AG20443 (cell line): ENCODE measurements at places on chromosomes 1 and 21.

GRCh38 chr1:43977376-43978263 is 1.4 kb upstream of the B4GALT2 start:
- DNase-seq = no peak

DNA sequence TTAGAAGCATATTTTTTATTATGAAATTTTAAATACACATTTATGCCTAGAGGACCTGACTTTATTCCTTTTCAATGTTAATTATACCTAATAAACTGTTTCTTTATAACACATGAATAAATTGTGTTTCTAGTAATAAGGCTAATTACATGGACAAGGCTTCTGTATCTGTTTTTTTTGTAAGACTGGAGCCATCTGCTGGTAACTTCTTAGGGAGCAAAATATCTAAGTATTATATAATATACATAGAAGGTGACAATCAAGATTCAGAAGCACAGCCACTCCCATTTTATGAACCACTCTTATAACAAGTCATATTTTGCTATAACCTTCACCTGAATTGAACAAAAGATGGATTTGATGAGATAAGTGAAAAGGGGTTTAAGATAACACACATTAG is 84.2 kb downstream of the LBR start:
- DNase-seq = no peak

- no peak for DNase-seq
These were observed 10.2 kb upstream of the UBR4 start for GRCh38 chr1:19220080-19220846.

DNA sequence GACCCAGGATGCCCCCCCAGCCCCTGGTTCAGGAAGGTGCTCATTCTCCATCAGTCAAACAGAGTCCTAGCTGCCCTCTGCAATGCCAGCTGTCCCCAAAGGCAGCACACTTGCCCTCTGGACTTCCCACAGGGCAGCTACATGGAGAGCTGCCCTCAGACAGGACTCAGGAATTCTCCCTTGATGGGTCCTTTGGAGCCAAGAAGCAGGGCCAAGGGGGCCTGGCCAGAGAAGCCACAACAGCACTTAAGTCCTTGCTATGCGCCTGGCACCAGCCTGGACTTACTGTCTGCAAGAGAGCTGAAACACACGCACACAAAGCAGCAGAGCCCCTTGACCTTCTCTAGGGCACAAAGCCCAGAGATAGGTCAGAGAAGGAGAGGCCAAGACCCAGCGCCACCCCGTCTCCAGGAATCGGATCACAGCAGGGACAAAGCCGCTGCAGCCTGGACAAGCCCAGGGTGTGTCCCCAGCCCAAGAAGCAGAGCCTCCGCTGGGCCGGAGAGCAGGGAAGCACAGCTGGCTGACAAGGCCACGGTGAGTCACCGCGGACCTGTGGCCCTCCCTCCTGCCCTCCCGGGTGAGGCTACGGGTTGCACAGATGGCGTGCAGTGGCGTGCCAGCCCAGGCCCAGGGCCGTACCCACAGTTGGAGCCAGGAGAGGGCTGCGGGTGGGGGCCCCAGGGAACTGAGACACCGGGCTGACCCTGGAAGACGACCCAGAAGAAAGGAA is 1.7 kb downstream of the WNT9A start:
- peak; percentile 92 for DNase-seq

- no peak for DNase-seq
These were observed 12.0 kb downstream of the SMG7 start for GRCh38 chr1:183484254-183484653.

- peak; percentile 26 for DNase-seq
These were observed 808 bp downstream of the MAP3K21 start for GRCh38 chr1:233328142-233328921.

- DNase-seq = no peak
These were observed 25.9 kb downstream of the PCBP3 start for GRCh38 chr21:45669382-45669781.

DNA sequence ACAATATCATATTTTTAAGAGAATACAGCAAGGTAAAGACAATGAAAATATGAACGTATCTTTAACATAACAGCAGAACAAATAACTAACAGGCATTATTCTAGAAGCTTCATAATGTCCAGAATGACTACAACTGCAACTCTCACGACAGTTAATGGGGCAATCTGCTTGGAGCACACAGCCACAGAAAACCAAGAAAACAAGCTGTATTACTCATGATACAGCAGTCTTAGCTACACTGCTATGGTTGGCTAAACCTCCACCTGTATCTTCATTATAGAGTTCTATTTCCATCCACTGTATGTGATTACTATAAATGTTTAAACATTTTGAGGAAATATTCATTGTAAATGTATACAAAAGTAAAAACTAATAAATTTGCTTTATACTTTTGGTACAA is 139.9 kb downstream of the DPYD start:
- DNase-seq = no peak

- DNase-seq = peak; percentile 70
These were observed 17.3 kb downstream of the CA6 start for GRCh38 chr1:8962812-8963530.

- DNase-seq = no peak
These were observed 2.1 kb upstream of the IPP start for GRCh38 chr1:45752441-45753052.

- DNase-seq = peak; percentile 73
These were observed 157.2 kb upstream of the KAZN start for GRCh38 chr1:14441302-14441741.

- DNase-seq = peak; percentile 47
These were observed 93.8 kb upstream of the TMPRSS2 start for GRCh38 chr21:41601573-41602368.

- DNase-seq = no peak
These were observed 10.7 kb downstream of the ADAMTS5 start for GRCh38 chr21:26956216-26956615.

DNA sequence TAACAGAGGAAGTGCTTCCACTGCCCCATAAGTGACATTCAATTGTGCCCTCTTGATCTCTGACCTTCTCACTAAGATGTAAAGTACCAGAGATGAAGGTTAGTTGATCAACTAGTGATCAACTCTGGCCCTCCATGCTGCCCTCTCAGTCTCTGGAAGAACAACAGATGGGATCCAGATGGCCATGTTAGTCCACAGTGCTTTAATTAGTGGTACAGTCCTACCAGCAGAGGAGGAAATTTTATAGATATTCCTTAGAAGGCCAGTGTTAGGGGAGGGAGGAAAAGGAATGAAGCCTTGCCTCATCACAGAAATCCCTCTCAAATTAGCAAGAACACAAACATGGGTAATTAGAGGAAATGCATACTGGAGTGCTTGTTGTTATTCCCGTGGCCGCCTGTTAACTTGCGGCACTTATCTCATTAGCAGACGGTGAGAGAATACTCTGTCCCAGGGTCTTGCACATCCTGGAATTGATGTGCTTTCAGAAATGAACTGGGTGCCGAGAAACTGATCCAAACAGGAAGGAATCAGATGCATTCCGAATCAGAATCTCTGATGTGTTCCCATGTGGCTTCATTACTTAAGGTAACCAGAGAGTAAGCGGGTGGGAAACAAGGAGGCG is 91.1 kb upstream of the RGS4 start:
- peak; percentile 51 for DNase-seq

DNA sequence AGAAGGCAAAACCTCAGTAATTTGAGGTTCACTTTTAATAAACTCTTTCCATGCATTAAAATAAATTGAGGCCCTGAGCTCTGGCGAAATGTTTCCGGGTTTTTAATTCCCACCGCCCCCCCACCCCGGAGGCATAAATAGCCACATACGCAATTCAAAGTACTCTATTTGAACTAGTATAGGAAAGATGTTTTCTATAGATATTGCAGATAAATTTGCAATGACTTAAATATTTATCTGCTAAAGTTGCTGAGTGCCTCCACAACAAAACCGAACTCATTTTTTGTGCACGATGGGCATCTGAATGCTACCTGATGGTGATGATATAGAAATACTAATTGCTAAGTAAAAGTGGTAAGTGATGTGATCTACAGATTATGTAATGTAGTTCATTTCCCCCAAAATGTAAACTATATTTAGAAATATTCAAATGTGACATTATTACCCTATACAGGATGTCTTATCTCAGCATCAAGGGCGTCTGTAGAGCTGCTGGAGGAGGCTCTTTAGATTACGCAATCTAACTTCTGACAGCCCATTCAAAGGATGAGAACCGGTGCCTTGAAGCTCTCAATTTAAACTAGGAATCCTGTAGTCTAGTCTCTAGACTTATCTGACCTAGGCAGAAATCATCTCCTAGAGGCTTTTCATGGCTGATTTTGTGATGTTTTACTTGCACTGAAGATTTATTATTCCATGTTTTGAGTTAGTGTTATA is 8.5 kb downstream of the IRF2BP2 start:
- DNase-seq = no peak

GRCh38 chr1:233355841-233356704 is 28.5 kb downstream of the MAP3K21 start:
- DNase-seq = no peak

DNA sequence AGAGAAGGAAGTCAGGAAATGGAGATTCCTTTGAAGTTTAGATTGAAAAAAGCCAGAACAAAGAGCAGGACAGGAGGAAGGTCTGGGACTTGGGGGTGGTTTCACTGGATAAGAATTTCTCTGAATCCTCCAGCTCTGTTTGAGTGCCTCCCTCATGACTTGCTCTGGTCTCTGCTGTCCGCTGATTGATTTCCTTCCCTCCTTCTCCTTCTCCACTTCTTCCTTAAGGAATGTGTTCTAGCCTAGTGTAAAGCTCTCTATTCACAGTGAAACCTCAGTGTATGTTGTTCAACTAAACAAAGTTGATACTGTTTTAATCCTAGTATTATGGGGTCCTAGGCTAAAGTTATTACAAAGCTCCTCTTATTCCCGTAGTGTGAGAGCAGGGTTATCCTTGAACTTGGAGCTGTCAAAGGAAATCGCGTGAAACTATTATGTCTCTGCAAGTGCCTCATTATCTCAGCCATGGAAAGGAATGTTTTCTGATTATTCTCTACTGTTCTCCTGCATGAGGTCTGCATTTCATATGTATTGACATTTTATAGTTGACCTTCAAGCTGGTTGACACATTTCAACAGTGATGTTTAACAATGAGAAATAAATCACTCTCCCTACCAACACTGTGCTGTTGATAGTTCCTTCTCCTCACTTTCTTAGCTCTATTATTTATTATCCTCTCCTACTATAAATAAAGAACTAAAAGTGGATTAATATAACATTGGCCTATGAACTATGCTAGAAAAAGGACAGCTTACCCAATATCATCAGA is 82.7 kb upstream of the KCTD3 start:
- DNase-seq = no peak

DNA sequence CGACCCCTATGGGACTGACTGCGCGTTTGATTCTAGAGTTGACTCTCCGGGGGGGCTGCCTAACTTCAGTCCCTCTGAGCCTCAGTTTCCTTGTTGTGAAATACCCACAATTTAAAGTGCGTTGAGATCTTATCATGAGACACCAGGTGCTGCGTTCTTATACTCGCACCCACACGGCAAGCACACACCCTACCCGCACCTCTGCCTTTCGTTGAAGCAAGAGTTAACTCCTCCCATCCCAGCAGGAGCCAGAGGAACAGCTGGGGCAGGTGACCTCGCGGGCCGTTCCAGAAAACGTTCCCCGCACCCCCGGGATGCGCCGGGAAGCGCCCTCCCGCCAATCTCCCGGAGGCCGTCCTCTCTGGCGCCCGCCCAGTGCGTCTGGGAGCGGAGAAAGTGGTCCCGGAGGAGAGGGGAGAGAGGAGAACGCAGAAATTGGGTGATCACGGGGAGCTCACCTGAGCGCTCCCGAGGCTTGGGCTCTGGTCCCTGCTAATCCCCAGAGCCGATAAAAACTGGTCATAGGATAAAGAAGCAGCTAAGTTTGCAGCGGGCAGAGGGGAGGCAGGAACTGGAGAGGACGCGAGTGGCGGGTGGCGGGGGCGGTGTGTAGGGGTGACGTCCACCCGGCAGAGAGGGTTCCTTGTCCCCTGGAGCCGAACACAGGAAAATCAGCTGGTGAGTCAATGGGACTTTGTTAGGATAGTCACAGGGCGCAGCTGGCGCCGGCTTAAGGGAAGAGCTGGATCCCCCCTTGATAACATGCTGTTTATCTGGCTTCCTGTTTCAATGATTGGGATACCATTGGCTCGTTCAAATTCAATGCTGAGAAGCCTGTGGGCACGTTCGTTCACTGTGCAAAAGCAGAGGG is 869 bp downstream of the NAV1 start:
- peak; percentile 47 for DNase-seq

DNA sequence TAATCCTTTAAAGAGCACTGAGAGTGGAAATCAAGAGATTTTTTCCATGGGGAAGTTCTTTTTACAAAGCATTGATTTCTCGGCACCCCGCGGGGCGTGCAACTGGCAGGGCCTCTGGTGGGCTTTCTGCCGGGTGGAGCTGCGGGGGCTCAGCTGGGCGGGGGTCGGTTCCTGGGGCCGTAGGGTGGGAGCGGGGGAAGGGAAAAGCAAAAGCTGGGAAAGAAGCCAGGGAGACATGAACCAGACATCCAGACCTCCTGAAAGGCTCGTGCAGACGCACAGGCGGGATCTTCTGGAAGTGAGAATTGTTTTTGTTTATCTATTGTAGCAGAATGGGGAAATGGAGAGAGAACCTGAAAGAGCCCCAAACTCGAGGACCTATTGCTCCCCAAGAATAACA is 235.2 kb downstream of the FAM72C start:
- DNase-seq = no peak

DNA sequence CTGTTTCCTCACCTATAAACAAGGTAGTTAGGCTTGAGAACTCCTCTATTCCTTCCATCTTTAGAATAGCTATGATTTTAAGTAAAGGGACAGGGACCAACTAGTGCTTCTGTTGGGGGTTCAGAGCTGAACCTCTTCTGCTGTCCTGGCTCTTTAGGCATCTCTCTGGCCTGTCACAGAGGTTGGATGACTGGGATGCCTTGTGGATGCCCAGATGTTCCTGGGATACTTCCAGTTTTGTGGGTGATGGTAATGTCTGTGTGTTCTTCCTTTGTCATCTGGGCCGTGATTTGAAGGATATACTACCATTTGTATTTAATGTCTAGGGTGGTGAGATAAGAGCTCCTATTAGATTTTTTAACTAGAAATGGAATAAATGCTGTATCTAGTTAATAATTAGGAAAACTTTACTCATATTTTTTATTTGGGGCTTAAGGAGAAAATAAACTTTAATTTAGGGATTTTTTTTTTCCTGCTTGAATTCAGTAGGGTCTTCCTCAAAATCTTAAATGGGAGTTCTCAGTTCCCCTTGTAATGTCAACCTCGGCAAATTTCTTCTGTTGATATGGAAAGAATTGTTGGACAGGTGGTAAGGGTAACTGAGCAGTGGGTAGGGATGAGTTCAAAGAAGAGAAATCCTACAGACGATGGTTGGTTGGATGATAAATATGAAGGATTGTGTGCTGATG is 47.2 kb downstream of the LAMC1 start:
- no peak for DNase-seq

DNA sequence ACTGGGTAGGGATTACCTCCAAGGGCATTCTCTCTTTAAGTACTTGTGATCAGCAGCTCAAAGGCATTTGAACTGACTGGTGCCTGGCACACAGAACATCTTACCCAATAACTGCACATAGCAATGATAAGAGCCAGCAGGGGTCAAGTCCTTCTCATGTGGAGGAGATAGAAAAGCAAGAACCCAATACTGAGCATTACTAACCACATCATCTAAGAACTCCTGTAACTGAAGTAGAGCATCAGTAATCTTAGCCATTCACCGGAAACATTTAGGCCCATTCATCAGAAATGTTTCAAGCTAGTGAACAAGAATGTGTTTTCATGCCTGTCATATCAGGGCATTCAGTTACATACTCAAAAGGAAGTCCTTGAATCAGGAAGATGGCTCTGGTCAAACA is 33.6 kb upstream of the THEM4 start:
- DNase-seq = no peak
